Stimulated activated CD4-positive, alpha-beta T cell treated with anti-CD3 and anti-CD28 coated beads, TNF-alpha, amount 100 ng/mL, for 48 hours (primary cell): ENCODE measurements at places on chromosomes 6 and 20.

DNA sequence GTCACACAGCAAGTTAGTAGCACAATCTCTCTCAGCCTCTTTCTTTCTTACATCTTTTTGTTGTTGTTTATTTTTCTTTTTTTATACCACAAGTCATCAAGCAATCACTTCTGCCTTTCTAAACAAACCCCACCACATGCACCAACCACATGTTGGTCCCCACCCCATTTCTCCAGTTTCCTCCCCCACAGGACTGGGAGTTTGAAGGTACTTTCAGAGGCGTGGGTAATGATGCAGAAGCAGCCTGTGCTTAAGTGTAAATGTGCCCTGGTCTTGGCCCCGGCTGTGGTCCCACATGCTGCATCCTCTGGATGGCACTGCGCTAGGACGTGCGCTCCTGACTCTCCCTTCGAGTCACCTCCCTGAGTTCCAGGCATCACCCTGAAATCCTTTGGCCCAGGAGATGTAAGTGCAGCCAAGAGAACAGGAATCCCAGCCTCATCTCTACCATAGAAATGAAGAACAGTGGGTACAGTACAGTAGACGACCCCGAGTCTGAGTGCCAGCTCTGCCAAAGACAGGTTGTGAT, 5.7 kb downstream of the HCK start:
- DNase-seq: no peak

DNA sequence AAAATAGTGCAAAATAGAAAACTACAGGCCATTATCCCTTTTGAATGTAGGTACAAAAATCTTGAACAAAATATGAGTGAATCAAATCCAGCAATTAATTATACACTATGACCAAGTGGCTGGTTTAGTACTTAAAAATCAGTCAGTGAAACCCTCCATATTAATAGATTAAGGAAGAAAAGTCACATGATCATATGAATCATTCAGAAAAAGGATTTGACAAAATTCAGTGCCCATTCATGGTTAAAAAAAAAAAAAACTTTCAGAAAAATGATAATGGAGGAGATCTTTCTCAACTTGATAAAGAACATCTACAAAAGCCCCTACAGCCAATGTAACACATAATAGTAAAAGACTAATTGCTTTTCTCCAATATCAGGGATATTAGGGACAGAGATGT, 75.0 kb downstream of the FAM120B start:
- DNase-seq: no peak

GRCh38 chr20:23550227-23550626, 18.1 kb downstream of the CST9L start:
- DNase-seq: no peak

DNA sequence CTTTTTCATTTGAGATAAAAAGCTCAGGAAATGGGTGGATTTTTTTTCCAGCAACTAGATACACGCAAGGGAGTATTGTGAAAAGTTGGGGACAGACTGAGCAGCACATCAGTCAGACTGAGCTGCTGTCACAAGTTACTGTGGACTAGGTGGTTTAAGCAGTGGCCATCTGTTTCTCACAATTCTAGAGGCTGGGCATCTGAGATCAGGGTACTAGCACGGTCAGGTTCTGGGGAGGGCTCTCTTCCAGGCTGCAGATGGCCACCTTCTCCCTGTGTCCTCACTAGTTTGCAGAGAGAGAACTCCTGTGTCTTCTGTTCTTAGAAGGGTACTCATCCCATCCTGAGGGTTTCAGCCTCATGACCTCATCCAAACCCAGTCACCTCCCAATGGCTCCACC, 178.3 kb downstream of the SYNDIG1 start:
- DNase-seq: no peak

GRCh38 chr20:6311841-6312655, 189.2 kb upstream of the FERMT1 start:
- DNase-seq: no peak

GRCh38 chr20:10963717-10964266, 290.0 kb upstream of the JAG1 start:
- DNase-seq: no peak

GRCh38 chr6:129317931-129318820, 391.8 kb downstream of the ARHGAP18 start:
- DNase-seq: no peak

DNA sequence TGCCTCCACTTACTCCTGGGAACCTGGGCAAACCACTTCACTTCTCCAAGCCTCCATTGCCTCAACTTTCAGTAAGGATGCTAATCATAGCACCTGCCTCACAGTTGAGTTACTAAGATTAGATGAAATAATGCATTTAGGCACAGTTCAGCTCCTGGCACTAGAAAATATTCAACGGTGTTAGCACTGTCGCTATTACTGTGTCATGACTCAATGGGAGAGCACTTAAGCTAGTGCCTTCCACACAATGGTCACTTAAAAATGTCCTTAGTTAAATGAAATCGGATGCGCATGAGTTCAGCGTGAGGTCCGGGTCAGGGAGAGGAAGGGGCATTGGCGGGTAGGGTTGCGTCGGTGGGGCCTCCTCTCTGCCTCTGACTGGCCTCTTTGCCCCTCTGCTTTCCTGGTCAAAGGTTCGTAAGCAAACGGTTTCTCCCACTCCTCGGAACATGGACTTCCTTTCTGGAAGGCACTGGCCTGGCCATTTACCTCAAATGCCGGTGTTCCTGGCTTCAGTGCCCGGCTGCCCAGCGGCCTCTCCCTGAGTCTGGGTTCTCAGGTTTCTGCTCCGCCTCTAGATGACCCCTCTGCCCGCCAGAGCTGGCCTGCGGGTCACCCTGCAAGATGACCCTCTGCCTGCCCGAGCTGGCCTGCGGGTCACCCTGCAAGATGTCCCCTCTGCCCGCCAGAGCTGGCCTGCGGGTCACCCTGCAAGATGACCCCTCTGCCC, 123.8 kb upstream of the QKI start:
- no peak for DNase-seq

GRCh38 chr6:25449774-25450173, 170.6 kb downstream of the CARMIL1 start:
- DNase-seq: no peak

- no peak for DNase-seq
Measured at GRCh38 chr6:121686611-121687023, 251.2 kb downstream of the GJA1 start.

DNA sequence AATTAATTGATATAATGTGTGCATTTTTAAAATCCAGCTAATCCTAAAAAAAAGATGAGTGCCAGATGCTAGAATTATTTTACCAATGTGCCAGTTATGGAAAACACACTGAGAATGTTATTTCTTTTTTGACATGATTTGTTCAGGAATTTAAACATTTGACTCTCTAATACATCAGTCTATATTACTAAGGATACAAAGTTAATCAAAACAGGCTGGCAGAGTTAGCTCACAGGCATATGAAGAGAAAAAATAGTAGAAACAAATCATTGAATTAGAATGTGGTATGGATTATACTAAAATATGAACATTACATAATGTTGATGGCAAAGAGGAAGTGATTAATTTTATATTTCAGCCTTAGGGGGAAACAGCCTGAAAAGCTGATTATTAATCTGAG, 368.3 kb upstream of the GJE1 start:
- DNase-seq: no peak

DNA sequence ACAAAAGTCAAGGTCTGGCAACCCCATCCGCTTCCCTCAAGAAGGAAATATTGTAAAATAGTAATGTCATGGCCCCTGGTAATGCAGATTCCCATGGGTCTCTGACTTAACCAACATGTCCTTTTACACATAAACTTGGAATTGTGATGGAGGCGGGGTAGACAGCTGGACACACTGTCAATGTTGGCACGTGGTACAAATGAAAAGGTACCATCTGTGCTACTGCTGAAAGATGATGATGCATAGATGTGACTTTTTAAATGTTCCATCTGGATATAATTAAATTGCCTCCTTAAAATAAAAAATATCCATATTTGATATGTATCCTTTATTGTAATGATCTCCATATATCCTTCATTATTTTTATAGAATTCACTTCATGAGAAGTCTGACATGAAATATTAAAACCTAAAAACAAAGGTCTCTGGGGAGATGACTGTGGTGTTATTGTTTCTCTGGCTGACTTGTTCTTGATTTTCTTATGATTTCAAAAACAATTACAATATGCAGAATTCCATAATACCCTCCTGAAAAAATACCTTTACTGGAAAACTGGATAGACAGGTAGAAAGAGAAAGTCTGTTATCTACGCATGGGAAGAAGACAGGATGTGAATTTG, 104.5 kb downstream of the MKKS start:
- no peak for DNase-seq

DNA sequence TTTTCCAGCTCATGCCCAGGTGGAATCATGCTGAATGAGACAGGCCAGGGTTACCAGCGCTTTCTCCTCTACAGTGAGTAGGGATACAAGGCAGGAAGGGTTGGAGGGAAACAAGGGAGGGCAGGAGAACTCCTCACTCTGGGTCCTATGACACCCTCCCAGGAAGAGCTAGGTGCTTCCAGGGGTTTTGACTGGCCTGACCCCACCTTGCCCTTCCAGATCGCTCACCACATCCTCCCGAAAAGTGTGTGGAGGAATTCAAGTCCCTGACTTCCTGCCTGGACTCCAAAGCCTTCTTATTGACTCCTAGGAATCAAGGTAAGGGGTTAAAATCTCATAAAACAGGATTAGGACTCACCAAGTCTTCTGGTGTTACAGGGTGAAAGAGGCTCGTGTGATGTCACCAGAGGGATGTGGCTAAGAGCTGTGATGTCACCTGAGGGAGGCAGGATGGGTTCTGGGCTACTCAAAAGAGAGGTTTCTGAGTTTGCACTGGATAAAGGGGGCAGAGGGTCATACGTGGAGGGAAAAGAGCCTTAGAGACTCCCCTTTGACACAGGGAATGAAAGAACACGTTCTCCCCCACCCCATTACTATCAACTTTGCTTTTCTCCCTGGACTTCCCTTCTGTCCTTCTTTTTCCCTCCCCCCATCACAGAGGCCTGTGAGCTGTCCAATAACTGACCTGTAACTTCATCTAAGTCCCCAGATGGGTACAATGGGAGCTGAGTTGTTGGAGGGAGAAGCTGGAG, 1.9 kb downstream of the APOM start:
- DNase-seq: no peak

GRCh38 chr6:12228447-12229146, 61.6 kb upstream of the EDN1 start:
- no peak for DNase-seq

- no peak for DNase-seq
Measured at GRCh38 chr20:23605867-23606651, at the start of gene CST9. Gene CST9 (minus strand): TSS chr20:23605917. CDS start chr20:23605864, 53 bp downstream.

DNA sequence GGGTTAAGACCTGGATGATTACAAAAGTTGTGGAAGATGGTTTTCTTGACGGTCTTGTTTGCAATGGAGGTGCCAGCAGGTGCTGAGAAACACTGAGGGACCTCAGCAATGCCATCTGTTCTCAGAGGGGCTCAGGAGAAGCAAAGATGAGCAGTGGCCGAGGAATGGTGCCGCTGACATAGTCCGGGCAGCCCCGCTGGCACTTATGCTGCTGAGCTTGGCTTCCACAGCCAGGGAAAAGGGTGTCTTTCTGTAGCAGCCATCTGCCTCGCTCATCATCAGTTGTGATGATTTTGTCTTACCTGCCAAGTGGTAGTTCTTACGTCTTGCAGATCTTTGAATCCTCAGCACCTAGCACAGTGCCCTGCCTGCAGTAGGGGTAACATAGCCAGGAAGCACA, 55.7 kb downstream of the PPP1R14C start:
- DNase-seq: no peak

- no peak for DNase-seq
Measured at GRCh38 chr6:14790976-14791375, 454.9 kb upstream of the JARID2 start.

DNA sequence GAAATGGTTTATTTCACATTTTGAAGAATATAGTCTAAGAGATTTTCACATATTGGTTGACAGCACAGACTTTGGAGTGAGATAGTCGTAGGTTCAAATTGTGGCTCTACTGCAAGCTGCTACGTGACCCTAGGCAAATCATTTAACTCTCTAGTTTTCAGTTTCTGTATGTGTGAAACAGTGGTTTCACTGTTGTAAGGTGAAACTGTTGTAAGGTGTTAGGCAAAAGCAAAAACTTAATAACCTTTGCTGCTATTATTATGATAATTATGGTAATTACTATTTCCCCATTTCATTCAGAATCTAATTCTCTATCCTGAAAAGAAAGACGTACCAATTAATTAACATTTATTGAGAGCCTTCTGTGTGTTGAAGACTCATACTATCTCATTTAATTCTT, 144.2 kb downstream of the REV3L start:
- no peak for DNase-seq

DNA sequence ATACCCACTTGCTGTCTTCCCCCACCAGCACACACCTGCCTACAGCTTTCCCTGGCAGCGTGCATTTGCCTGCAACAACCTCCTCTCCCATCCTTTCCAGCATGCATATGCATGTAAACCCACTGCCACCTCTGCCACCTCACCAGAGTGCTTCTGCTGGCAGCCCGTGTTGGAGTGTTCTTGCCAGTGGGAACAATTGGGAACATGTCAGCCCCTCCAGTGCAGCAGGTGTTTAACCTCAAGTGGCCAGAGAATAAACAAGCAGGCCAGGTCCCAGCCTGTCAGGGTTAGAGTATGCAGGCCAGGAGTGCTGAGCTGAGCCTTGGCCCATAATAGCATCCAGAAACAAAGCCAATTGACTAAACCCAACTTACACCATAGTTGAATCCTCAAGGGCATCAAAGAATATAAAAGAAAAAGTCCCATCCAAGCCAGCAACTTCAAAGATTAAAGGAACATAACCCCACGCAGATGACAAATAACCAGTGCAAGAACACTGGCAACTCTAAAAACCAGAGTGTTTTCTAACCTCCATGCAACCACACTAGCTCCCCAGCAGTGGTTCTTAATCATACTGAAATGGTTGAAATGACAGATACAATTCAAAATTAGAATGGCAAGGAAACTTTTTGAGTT, 1212.1 kb upstream of the CITED2 start:
- peak; percentile 0 for DNase-seq

- no peak for DNase-seq
Measured at GRCh38 chr6:28906669-28907068, 17.1 kb downstream of the TRIM27 start.

DNA sequence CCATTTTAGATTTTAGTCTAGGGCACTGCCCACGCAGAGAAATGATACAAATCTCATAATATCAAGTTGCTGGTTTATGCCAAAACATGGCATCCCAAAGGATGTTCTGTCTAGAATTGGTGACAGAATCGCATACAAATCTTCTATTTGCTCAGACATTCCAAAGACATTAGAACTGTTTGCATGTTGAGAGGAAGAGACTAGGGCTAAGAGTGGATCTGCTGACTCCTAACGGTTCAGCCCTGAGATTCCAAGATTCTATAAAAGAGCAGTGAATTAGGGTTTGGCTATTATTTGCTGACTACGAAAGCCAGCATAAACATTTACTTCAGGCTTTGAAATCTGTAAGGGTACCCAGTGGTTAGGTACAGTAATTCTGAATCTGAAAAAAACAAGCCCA, 3.6 kb downstream of the EPB41L2 start:
- DNase-seq: no peak

DNA sequence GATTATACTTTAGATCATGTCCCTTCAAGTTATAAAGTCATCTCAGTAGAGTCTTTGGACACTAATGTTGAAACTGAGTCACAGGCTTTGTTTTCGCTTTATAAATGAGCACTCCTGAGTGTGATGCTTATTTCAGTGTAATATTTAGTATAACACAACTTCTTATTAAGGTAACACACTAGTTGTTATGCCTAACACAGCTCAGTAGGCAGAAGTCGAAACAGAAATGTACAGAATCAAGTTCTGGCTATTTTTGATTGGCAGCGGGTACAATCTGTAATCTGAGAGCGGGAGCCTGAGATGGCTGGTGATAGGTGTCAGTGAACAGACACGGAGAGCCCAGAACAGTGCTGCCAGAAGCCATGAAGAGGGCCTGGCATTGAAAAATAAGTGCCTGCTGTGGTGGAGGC, 11.4 kb downstream of the HECA start:
- no peak for DNase-seq
